ENCODE measurements at places on chromosomes 6 and 20.

GRCh38 chr6:72905705-72906478 is 284.0 kb downstream of the KCNQ5 start:
- DNase-seq: no peak

- no peak for DNase-seq
Measured at GRCh38 chr6:100730001-100730980, 150.8 kb downstream of the ASCC3 start.

GRCh38 chr20:46316984-46317684 is 8.8 kb upstream of the CDH22 start:
- no peak for DNase-seq

GRCh38 chr6:155676346-155676745 is 220.7 kb upstream of the NOX3 start:
- no peak for DNase-seq

DNA sequence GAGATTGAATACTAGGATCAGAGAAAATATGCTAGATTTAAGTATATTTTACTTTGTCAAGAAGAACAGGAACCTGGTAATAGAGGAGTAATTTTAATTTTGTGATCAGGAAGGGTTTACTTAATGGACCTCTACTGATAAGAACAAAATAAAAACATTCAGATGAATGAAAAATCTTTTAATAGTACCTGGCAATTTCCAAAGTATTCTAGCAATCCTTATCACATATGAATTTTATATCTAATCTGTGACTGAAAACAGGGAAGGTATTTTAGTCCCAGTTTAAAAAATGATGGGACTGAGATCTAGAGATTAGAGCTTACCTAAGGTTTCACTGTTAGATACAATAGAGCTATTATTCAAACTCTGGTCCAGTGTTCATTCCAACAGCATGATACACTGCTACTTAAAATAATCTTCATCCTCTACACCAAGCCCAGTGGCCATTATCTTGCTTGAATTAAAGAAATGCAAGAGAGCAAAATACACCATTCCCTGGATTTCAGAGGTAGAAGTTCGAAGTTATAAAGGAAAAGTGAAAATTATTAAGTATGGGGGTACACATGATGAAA is 13.5 kb downstream of the SLC17A5 start:
- DNase-seq: no peak

- no peak for DNase-seq
Measured at GRCh38 chr6:143368426-143368825, 82.1 kb downstream of the ADAT2 start.

GRCh38 chr20:25486377-25486776 is 78.9 kb downstream of the GINS1 start:
- no peak for DNase-seq

- no peak for DNase-seq
Measured at GRCh38 chr6:74901576-74901975, 304.3 kb downstream of the COL12A1 start.

- DNase-seq: no peak
Measured at GRCh38 chr6:143594647-143595046, 83.1 kb upstream of the PHACTR2 start.

DNA sequence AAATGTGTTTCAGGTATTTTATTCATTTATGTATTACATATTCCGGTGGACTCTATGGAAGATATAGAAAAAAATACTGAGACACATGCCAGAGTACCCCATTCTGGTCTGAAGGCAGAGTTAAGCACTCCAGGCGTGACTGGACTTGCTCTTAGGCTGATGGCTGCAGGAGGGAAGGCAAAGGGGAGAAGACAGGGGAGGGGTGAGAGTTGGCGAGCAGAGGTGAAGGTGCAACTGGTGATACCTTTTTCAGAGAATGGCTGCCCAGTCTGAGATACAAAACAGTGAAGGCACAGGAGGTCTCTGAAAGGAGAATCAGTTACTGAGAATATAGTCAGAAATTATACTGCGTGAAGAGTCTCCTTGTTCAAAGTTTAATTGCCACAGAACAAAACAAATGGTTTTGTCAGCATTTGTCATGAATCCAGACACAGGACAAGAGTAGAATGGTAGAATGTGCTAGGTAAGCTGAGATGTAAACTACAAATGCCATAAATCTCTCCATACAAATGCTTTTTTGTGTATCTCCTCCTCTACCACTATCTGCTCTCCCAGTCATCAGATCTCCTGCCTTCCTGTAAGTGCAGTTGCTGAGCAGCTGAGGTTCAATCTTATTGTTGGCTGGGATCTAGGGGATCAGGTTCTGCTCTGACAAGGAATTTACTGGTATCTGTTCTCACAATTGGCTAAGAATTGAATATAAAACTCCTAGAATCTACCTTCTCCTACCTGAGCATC is 104.2 kb upstream of the DST start:
- DNase-seq: no peak

- no peak for DNase-seq
Measured at GRCh38 chr6:33837971-33838665, 34.3 kb upstream of the MLN start.

- no peak for DNase-seq
Measured at GRCh38 chr6:142833054-142833453, 111.9 kb downstream of the HIVEP2 start.

- no peak for DNase-seq
Measured at GRCh38 chr20:19048995-19049501, 163.4 kb upstream of the SLC24A3 start.

GRCh38 chr6:116351101-116351500 is 19.6 kb upstream of the DSE start:
- DNase-seq: no peak

DNA sequence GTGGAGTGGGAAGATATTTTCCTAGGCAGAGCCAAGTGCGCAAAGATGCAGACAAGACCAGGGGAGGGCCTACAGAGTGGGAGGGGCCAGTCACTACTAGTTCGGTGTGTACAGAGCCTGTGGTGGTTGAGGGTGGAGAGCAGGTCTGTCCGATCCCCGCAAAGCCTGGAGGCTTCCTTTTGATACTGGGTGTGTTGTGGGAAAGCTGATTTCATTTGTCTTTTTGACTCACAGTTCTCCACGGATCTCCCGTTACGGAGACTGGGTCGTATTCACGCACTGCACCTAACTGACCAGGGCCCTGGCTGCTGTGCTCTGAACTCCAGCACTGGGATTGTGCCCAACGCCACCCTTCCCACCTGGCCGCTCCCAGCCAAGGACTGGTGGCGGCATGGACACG is 1.4 kb upstream of the TIAM2 start:
- no peak for DNase-seq

- DNase-seq: no peak
Measured at GRCh38 chr6:6716998-6717763, 128.7 kb downstream of the LY86 start.
